ENCODE measurements at places on chromosomes 1 and 21.
A peak's percentile ranks its signal among the peaks of the same experiment; 100 is the strongest.

DNA sequence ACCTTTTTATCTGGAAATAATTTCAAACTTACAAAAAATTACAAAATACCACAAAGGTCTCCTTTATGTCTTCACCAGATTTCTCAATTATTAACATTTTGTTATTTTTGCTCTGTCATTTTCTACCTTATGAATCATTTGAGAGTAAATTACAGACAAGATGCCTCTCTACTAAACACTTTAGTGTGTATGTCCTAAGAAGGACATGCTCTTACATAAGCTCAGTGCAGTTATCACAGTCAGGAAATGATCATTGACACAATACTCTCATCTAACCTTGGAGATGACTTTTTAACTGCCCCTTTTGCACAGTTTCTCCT is 378.9 kb upstream of the RUNX1 start:
- no peak for DNase-seq
- no peaks in the 10 kb centered on the region for H3K4me1 ChIP-seq
- no peaks in the 10 kb centered on the region for H3K27me3 ChIP-seq
- H3K36me3 ChIP-seq, result no peaks in the 10 kb centered on the region
- no peak overlapping the region for H3K4me3 ChIP-seq
- H3K27ac ChIP-seq, result no peak overlapping the region

DNA sequence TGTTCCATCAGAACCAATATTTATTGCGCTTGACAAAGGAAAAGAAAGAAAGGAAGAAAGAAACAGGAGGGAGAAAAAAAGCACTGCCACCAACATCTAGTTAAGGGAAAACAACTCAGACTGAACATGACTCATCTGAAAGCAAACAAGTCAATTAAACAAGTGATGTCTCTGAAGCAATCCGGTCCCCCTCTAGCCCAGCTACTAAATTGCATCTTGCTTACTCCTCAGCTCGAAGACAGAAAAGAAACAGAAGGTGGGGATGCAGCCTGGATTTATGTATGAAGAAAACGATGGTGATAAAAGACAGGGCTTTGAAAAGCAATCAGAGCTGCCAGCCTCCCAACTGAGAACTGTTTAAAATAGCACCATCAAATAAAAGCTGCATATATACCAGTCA is 188.2 kb downstream of the OMA1 start:
- H3K27ac ChIP-seq, result no peak overlapping the region
- no peaks in the 10 kb centered on the region for H3K4me1 ChIP-seq
- no peak for DNase-seq
- H3K36me3 ChIP-seq, result no peaks in the 10 kb centered on the region
- no peaks in the 10 kb centered on the region for H3K27me3 ChIP-seq
- no peak overlapping the region for H3K4me3 ChIP-seq

GRCh38 chr1:160171354-160171753 is 19.0 kb upstream of the CASQ1 start:
- no peak overlapping the region for H3K4me3 ChIP-seq
- no peak for DNase-seq
- H3K27ac ChIP-seq, result no peak overlapping the region
- no peaks in the 10 kb centered on the region for H3K4me1 ChIP-seq

DNA sequence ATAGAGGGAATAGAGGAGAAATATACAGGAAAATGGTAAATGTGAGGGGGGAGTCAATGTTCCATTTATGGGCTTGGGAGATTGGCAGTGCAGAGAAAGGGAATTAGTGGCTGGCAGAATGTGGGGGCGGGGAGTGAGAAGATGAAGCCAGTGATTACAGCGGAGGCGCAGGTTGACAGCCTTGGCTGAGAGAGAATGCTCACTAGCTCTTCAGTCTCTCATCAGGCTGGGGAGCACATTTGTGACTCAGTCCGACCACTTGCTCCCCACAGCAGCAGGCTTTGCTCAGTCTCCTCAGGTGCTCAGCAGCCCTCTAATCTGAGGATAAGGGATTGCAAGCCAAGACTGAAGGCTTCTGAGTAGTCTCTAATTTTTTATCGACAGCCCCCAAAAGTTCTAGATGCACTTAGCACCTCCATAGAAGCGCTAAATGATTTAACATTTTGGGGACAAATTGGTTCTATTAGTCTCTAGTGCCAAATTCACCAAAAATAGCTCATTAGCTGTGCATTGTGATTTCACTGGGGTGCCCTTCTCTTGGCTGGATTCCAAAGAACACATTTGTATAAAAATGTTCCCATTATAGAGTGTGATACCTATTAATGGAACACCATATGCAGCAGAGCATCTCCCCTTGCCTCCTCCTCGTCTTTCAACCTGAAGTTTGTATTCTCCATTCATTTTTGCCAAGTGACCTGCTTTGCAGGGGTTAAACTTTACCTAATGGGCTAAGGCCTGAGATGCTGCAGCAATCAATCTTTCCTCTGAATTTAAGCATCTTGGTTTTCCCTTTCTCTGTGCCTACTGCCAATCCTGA is 191.8 kb downstream of the ZNF326 start:
- H3K4me1 ChIP-seq, result no peaks in the 10 kb centered on the region
- H3K27me3 ChIP-seq, result no peaks in the 10 kb centered on the region
- H3K36me3 ChIP-seq, result no peaks in the 10 kb centered on the region
- DNase-seq, result no peak
- H3K27ac ChIP-seq, result no peak overlapping the region

GRCh38 chr1:98749152-98749756 is 87.7 kb downstream of the SNX7 start:
- no peaks in the 10 kb centered on the region for H3K36me3 ChIP-seq
- DNase-seq, result no peak
- no peaks in the 10 kb centered on the region for H3K27me3 ChIP-seq
- H3K27ac ChIP-seq, result no peak overlapping the region

DNA sequence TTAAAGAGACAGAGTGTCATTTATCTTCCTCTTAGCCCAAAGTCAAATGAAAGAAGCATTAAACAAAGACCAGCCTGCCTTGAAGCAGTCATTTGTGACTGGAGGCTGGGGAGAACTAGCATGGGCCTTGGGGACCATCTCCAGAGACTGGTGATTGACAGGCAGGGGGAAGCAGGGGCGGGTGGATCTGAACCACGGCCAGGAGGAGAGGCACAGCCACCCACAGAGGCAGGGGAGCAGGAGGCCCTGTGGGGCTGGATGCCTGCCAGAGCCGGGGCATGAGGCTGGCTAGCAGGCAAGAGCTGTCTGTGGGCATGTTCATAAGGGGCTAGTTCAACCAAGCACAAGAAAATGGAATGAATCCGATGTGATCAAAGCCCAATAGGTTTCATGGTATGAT is 73.9 kb downstream of the PLXNA2 start:
- H3K36me3 ChIP-seq, result no peaks in the 10 kb centered on the region

GRCh38 chr21:42093991-42094421 is 22.9 kb downstream of the UMODL1 start:
- DNase-seq, result peak; percentile 91
- H3K4me3 ChIP-seq, result no peak overlapping the region
- H3K27me3 ChIP-seq, result no peaks in the 10 kb centered on the region
- H3K27ac ChIP-seq, result peak overlapping the region; percentile 68
- H3K4me1 ChIP-seq, result peaks cover 8% of the 10 kb centered on the region
- no peaks in the 10 kb centered on the region for H3K36me3 ChIP-seq

- H3K36me3 ChIP-seq, result no peaks in the 10 kb centered on the region
- no peak overlapping the region for H3K4me3 ChIP-seq
- no peak for DNase-seq
- H3K27me3 ChIP-seq, result no peaks in the 10 kb centered on the region
- no peak overlapping the region for H3K27ac ChIP-seq
Observed at GRCh38 chr1:89598450-89599331, 34.2 kb upstream of the LRRC8C start.

- no peaks in the 10 kb centered on the region for H3K4me1 ChIP-seq
- no peak overlapping the region for H3K4me3 ChIP-seq
- H3K36me3 ChIP-seq, result no peaks in the 10 kb centered on the region
- H3K27ac ChIP-seq, result no peak overlapping the region
- DNase-seq, result no peak
- no peaks in the 10 kb centered on the region for H3K27me3 ChIP-seq
Observed at GRCh38 chr1:228884615-228885566, 149.6 kb downstream of the RHOU start.

DNA sequence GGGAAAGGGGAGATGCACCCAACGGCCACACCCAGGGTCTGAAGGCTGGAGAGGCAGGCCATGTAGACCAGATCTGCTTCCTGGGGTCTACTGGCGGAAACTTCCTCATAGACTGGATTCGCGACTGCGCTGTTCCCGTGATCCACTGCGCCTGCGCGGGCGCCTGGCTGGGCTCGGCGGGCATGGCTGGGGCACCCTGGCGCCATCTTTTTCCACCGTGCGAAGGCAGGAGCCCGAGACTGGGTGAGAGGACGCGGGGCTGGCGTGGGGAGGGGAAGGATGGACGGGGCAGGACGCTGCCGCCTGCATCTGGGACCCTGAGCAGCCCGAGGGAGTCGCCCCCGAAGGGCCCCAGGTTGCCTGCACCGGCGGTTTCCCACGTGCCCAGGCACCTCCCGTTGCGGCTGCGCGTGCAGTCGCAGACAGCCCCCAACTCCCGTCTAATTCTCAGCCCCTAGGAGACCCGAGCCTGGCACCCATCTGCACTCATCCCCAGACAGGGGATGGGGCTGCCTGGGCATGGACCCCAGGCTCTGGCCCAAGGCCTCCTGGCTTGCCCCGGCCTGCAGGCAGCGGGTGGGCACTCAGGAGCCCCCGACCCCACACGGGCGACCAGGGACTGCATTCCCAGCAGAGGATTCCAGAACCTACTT is 12.4 kb upstream of the FAM3B start:
- H3K4me1 ChIP-seq, result no peaks in the 10 kb centered on the region
- no peak for DNase-seq
- H3K27me3 ChIP-seq, result no peaks in the 10 kb centered on the region
- no peak overlapping the region for H3K4me3 ChIP-seq

GRCh38 chr21:31781737-31782136 is 49.8 kb upstream of the SCAF4 start:
- H3K4me1 ChIP-seq, result no peaks in the 10 kb centered on the region
- no peak overlapping the region for H3K27ac ChIP-seq
- peak; percentile 73 for DNase-seq
- no peaks in the 10 kb centered on the region for H3K36me3 ChIP-seq

DNA sequence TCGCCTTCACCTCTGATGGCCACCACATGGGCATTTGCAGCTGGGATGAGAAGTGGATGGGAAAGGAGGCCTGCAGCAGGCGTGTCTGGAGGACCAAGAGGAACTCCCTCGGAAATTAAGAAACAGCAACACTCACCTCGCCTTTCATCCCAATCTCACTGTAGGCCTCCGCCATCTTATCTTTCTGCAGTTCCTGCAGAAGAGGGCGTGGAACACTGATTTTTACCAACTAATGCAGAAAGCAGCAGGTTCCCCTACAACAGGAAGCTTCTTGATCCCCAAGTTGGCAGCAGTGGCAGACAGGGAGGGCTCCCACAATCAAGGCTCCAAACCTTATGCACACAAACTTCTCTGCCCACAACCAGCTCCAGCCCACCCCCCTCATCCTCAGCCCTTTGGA is 84.4 kb downstream of the CD247 start:
- DNase-seq, result no peak
- H3K4me1 ChIP-seq, result no peaks in the 10 kb centered on the region
- no peaks in the 10 kb centered on the region for H3K36me3 ChIP-seq
- H3K27ac ChIP-seq, result no peak overlapping the region

GRCh38 chr1:154697710-154698109 is 89.7 kb upstream of the ADAR start:
- no peaks in the 10 kb centered on the region for H3K4me1 ChIP-seq
- H3K4me3 ChIP-seq, result no peak overlapping the region
- no peak for DNase-seq
- H3K36me3 ChIP-seq, result no peaks in the 10 kb centered on the region
- H3K27me3 ChIP-seq, result peaks cover 3% of the 10 kb centered on the region
- no peak overlapping the region for H3K27ac ChIP-seq

DNA sequence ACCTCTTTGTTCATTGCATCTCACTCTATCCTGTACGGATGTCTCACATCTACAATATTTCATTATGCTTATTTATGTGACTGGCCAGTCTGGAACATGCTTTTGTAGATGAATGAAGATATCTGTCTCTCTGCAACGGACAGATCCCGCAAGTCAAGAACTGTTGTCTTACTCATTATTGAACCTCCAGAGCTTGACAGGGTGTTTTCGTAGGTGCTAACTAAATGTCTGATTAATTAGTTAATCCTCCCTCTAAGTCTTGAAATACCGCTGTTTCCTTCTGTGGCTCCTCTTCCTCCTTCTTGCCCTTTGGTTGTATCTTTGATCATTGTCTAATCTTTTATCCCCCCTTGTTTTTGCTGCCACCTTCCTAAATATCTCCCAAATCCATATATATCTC is 3.2 kb upstream of the C1orf162 start:
- H3K4me1 ChIP-seq, result peaks cover 2% of the 10 kb centered on the region
- peaks cover 6% of the 10 kb centered on the region for H3K36me3 ChIP-seq
- H3K27me3 ChIP-seq, result no peaks in the 10 kb centered on the region
- H3K4me3 ChIP-seq, result no peak overlapping the region
- no peak overlapping the region for H3K27ac ChIP-seq

DNA sequence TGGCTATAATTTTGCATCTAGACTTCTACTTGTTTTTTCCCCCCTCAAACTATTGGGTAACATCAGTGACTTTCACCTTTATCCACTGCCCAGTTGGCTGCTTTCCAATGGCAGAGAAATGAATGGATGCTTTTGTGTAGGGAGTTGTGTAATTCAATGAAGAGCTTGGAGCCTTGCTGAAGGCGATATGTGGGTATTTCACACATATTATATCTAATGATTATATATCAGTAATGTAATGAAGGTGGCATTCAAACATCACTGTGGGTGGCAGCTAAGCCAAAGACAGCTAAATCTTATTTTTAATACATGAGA is 81.2 kb downstream of the TGFB2 start:
- no peak overlapping the region for H3K4me3 ChIP-seq
- no peak for DNase-seq
- H3K27me3 ChIP-seq, result no peaks in the 10 kb centered on the region
- H3K36me3 ChIP-seq, result no peaks in the 10 kb centered on the region
- H3K4me1 ChIP-seq, result no peaks in the 10 kb centered on the region
- H3K27ac ChIP-seq, result no peak overlapping the region

GRCh38 chr1:177780096-177780700 is 189.7 kb downstream of the SEC16B start:
- H3K27me3 ChIP-seq, result no peaks in the 10 kb centered on the region
- H3K4me3 ChIP-seq, result no peak overlapping the region
- no peaks in the 10 kb centered on the region for H3K36me3 ChIP-seq
- no peak overlapping the region for H3K27ac ChIP-seq
- no peak for DNase-seq

DNA sequence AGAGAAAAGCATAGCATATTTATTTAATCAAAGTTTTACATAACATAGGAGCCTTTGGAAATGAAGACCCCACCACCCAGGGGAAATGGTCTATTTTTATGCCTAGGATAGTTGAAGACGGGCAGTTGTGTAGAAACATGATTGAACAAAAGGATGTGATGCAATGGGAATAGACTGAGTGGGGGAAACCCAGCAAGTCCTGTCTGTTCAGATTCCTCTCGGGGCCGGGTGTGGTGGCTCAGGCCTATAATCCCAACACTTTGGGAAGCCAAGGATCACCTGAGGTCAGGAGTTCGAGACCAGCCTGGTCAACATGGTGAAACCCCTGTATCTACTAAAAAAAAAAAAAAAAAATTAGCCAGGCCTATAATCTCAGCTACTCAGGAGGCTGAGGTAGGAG is 298.3 kb downstream of the MATN1 start:
- no peaks in the 10 kb centered on the region for H3K4me1 ChIP-seq
- H3K27ac ChIP-seq, result no peak overlapping the region
- H3K27me3 ChIP-seq, result no peaks in the 10 kb centered on the region
- no peak for DNase-seq
